ENCODE measurements at places on chromosomes 12 and 14. TPM values are rescaled to one million over a fixed set of nuclear protein-coding genes. Genes with fewer than 3 reads are reported as not detected.

TBC1D30 gene
- total RNA-seq: 0.65 TPM

PARPBP gene
- total RNA-seq: 1.5 TPM

TBK1 gene
- 11.2 TPM for total RNA-seq

IL31 gene
- total RNA-seq: not detected

LBHD2 gene
- total RNA-seq: not detected

KLRK1 gene
- 0.16 TPM for total RNA-seq

LPAR5 gene
- 2.1 TPM for total RNA-seq

ANKRD9 gene
- total RNA-seq: 27.4 TPM

GTF2H3 gene
- total RNA-seq: 24.5 TPM

ACACB gene
- 1.6 TPM for total RNA-seq

ACADS gene
- 13.7 TPM for total RNA-seq

SOCS4 gene
- total RNA-seq: 8.0 TPM

GLI1 gene
- total RNA-seq: 6.7 TPM

NID2 gene
- 301 TPM for total RNA-seq

LHX5 gene
- not detected for total RNA-seq

KRT79 gene
- total RNA-seq: 0.16 TPM

RGS6 gene
- total RNA-seq: not detected

HOXC6 gene
- 3.9 TPM for total RNA-seq

AMDHD1 gene
- 0.51 TPM for total RNA-seq
